ENCODE measurements at places on chromosomes 2 and 18.

DNA sequence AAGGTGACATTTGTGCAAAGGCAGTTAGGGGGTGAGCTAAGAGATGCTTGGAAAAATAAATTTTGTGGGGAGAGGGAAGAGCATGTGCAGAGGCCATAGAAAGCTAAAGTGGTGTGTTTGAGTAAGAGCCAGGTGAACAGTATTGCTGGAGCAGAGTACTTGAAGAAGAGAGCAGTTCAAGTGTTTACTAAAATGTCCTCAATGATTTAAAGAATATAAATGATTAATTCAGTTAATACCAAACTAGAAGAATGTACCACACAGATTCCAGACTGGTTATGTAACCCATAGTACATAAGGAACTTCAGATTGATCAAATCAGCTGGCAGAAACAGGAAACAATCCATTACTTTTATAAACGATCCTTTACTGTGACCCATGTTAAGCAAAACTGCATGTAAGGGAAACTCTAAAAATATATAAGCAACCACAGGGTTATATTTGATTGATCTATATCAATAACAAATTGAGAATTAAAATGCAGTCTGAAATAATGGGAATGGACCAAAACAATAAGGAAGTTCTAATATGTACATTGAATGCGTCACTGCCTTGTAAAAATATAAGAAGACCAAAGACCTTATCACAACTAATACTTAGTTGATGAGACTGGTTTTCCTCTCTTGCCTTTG lies 76.9 kb downstream of the LDAH start:
- DNase-seq = no peak

GRCh38 chr2:196853301-196854087 lies 44.3 kb upstream of the C2orf66 start:
- DNase-seq = no peak

DNA sequence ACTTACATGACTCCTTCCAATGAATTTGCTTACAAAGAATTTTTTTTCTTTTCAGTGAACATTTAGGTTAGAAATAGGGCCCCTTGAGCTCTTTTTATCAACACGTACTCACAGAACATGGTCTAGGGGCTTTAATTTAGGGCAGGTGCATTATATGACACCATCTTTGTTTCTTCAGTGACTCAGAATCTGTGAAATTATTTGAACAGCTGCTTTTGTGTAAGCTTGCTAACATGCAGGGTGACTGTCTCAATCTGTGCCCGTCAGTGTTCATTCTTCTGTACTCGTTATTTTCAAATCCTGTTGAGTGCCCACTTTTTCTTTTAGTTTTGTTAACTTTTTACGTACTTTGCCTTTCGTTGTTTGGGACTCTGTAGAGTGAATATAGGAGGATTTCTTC lies 52.8 kb upstream of the CABYR start:
- DNase-seq = no peak

DNA sequence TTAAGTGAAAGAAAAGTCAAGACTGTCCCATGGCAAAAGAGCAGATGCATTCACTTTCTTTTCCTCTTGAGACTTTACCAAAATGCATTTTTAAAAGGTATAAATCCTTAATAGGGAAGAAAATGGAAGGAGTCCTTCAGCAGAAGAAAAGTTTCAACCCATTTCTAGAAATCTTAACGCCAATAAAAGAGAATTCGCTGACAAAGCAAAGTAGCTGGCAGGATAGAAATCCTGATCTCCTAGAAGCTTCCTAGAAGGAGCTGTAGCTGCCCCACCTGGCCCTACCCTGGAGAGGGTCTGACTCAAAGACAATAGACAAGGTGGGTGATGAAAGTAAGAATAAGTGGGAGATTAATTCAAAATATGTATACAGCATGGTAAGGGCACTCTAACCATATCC lies 144.9 kb upstream of the PKDCC start:
- DNase-seq = no peak

DNA sequence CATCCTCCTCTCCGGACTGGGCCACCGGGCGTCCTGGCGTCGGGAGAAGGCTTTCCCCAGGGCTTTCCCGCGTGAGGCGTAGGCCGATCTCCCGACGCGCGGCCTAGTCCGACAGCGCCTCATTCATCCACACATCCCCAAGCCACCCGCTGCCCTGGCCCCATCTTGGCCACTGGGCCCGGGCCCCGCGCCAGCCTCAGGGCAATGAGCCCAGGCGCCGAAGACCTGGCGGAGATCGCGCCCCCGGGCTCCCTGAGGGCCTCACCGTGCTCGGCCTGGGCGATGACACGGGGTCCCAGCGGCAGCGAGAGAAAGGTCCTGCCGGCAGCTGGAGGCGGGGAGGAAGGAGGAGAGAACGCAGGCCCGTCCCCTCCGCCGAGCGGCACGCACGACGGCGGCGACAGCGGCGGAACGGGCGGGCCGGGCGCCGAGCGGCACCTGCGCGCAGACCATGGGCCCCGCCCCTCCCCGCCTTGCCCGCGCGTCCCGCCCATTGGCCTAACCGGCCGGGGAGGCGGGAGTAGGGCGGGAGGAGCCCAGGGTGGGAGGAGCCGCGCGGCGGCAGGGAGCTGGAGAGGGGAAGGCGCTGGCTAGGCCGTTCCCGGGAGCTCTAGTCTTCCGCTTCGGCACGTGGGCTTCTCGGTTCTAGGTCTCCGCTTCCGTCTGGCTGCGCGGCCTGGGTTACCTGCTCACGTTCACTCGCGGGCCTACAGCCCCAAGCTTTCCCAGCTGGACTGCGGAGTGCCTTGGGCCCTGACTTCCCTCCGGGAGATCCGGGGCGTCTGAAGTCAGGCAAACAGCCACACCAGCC lies at the start of gene OLA1:
TSS of gene OLA1 (minus strand) at position 346 of the 811 bp plus-strand sequence. CDS start 1,717 bp downstream, outside the sequence.
- DNase-seq = peak; percentile 36

DNA sequence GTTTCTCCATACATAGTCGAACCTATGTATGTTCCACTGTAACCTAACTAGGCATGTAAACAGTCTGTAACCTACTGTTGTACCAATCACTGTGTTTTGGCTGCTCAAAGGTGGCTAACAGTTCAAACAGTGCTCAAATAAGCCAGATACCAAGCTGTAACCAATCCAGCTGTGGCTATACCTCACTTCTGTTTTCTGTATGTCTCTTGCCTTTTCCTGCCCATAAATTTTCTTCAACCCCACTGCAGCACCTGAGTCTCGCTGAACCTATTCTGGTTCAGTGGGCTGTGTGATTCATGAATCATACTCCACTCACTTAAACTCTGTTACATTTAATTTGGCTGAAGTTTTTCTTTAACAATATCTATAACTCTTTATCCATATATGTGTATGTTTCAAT lies 340.7 kb downstream of the LPIN1 start:
- DNase-seq = no peak

- DNase-seq = no peak
Measured at GRCh38 chr2:134782792-134783191, 55.6 kb upstream of the ACMSD start.

DNA sequence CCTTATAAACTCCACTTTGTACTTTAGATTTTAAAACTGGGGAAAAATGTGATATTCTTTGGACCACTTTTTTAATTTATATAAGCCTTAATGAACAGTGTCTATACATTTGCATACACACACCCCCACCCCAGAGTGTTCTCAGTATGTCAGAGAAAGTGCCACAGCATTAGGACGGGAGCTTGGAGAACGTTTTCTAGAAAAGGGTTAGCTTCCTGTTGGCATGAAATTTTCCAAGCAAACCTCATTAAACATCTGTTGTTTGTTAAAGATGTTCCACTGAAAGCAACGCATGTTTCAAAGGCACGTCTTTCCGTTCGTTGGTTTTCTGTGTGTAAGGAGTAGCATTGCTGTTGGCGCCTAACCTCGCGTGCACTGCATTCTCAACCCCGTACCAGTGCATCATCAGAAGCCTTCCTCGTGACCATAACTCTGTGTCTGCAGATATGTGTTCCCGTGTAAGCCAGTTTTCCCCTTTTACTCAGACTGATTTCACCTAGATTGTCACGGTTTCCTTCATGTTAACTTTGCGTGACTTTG lies 228.5 kb downstream of the ALPK2 start:
- no peak for DNase-seq

DNA sequence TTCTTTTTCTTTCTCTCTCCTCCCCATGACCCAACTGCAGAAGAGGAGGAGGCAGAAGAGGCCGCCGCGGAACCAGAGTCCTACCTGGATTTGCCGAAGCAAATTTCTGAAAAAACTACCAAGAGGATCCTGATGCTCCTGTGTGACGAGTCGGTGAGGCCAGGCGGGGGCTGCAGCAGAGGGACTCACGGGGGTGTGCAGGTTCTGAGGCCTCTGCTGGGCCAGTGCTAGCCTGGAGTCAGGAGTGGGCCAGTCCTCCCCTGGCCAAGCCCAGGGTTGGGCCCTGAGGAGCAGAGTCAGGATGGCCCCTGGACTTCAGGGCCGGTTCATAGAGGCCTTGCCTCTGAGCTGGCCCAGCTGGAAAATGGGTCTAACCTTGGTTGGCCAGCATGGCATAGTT lies 29.3 kb downstream of the OTOF start:
- DNase-seq = no peak

- no peak for DNase-seq
Measured at GRCh38 chr2:42926434-42927333, 134.3 kb upstream of the HAAO start.

GRCh38 chr2:45031028-45031427 lies 21.8 kb upstream of the SIX2 start:
- DNase-seq = no peak

GRCh38 chr18:28432339-28432738 lies 255.4 kb upstream of the CDH2 start:
- no peak for DNase-seq

DNA sequence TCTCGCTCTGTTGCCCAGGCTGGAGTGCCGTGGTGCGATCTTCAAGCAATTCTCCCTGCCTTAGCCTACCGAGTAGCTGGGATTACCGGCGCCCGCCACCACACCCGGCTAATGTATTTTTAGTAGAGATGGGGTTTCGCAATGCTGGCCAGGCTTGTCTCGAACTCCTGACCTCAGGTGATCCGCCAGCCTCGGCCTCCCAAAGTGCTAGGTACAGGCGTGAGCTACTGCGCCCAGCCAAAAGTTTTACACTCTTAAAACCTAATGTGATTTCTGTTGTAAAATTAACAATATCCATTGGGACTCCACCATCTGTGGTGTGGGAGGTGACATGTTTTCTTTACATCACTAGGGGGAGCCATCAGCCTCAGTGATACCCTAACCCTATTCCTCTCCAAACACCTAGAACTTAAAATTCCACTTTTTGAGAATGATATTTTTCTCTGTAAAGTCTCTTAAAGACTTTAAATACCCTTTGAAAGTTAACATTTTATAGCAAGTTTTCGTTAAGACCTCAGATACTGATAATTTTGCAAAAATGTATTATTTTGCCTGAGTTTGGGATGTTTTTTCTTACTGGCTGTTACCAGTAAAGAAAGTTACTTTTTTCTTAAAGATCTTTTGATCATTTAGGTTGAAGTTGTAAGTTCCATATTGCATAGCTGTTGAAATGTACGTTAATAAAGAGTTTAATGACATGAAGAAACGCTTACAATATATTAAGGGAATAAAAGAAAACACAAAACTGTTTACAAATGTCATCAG lies 11.6 kb upstream of the EIF2AK2 start:
- DNase-seq = no peak

GRCh38 chr2:183530333-183530901 lies 406.2 kb downstream of the NUP35 start:
- no peak for DNase-seq

GRCh38 chr2:13308989-13309388 lies 592.3 kb downstream of the TRIB2 start:
- no peak for DNase-seq

- no peak for DNase-seq
Measured at GRCh38 chr18:13577091-13577697, 149.2 kb downstream of the FAM210A start.

- DNase-seq = no peak
Measured at GRCh38 chr2:113180131-113180946, 6.6 kb downstream of the PSD4 start.

DNA sequence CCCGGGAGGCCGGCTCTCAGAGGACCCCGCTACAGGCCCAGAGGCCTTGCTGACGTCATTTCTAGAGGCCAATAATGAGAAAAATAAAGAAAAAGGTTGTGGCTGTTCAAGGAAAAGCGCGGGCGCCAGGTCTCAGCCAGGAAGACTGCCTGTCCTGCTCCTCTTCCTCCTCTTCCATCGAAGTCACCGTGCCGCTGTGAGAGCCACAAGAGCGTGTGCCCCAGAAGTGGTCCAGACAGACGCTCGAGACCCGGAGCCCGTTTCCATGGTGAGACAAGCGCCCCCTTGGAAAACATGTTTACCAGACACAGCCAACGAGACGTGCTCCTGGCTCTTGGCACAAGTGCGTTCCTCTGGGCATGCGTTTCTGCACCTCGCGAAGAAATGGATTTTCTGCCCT lies 210.5 kb downstream of the HDAC4 start:
- no peak for DNase-seq

DNA sequence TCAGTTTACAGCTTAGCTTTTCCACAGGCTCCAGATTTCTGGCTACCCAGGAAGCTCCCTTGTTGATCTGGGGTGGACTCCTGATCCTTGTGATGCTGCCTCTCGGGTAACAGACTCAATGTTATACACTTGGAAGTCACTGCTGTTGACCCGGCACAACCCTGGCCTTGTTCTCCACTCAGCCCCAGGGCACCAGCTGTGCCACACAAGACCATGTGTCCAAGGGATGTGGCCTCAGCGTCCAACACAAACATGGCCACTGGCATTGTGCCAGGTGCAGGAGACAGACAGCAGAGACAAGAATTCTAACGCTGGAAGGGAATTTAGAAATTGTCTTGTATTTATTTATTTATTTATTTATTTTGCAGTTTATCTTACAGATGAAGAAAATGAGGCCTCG lies 39.0 kb upstream of the PPP4R1 start:
- DNase-seq = no peak

GRCh38 chr2:128754246-128754724 lies 435.6 kb upstream of the HS6ST1 start:
- DNase-seq = no peak

GRCh38 chr2:44135296-44135695 lies 33.4 kb upstream of the PPM1B start:
- no peak for DNase-seq

- DNase-seq = no peak
Measured at GRCh38 chr18:66553824-66554223, 50.1 kb downstream of the CDH19 start.

GRCh38 chr2:3533836-3534235 lies 14.5 kb upstream of the ADI1 start:
- DNase-seq = no peak

- DNase-seq = no peak
Measured at GRCh38 chr2:16031848-16032159, 91.5 kb downstream of the MYCN start.

GRCh38 chr2:183892315-183892941 lies 705.9 kb upstream of the ZNF804A start:
- DNase-seq = no peak

Measured in cerebellar nuclear complex (tissue), 1 donor.